Activated naive CD8-positive, alpha-beta T cell treated with anti-CD3 and anti-CD28 coated beads, Interleukin-2, amount 10 ng/mL, durations not matched to agents 7 days and 5 days (primary cell): ENCODE measurements at places on chromosomes 3 and 15. TPM values are rescaled to one million over a fixed set of nuclear protein-coding genes. Genes with fewer than 3 reads are reported as not detected.

Gene GOLGA8J
- total RNA-seq, result 0.31 TPM

Gene PIERCE2
- not detected for total RNA-seq

Gene FAM174B
- total RNA-seq, result 1.9 TPM

DNA sequence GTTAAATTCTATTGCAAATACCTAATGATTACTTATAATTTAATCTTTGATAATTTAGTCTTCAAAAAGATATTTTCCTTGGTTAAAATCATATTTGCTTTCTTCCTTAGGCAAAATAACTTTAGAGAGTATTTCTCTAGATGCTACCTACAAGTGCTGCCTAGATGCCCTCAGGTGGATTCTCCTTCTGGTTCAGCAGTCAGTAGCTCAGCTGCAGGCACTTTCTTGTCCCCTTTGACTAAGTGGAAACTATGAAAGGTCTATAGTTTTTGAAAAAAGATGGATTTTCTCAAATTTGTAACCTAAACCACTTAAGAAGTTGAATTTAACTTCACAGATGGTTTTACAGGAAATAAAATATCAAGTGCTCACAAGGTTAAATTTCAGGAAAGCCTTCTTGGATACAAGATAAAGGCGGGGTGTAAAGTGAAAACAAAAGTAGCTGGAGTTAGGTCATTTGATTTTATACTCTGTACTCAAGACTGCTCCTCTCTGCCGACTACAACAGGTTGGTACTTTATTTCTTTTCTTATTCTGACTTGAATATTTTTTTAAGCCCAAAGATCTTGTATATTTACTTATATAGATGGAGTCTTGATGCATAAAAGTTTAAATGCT lies at the start of gene ACKR4:
TSS of gene ACKR4 (plus strand) at position 455 of the 618 bp plus-strand sequence. CDS start 3,128 bp downstream, outside the sequence.
- H3K36me3 ChIP-seq, result peaks cover 22% of the 10 kb centered on the region
- no peak for DNase-seq
- H3K4me1 ChIP-seq, result peaks cover 6% of the 10 kb centered on the region

DNA sequence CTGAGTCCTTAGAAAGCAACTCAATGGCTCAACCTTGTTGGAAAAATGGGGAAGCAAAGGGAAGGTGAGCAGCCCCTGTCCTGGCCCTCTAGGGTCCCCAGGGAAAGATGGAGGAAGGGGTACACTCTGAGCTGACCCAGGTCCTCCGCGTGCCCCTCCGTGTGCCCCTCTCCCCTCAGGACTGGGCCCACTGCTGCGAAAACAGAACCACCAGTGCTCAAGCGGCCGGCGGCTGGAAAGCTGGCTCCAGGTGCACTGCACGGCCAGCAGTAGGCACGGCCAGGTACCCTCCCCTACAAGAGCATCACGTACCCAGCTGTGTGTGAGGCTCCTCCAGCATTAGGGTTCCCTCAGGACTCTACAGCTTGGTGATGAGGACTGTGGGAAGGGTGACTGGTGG lies 26.3 kb downstream of the RAB43 start:
- peaks cover 32% of the 10 kb centered on the region for H3K36me3 ChIP-seq
- H3K4me1 ChIP-seq, result peaks cover 23% of the 10 kb centered on the region
- no peaks in the 10 kb centered on the region for H3K27me3 ChIP-seq
- no peak for DNase-seq

GRCh38 chr3:52327486-52328290 lies 11.6 kb downstream of the DNAH1 start:
- H3K27ac ChIP-seq, result no peak overlapping the region
- H3K36me3 ChIP-seq, result no peaks in the 10 kb centered on the region
- no peaks in the 10 kb centered on the region for H3K27me3 ChIP-seq
- H3K4me1 ChIP-seq, result no peaks in the 10 kb centered on the region
- H3K4me3 ChIP-seq, result no peak overlapping the region

- peak; percentile 89 for DNase-seq
- H3K4me3 ChIP-seq, result peak within 1 kb of the TSS; percentile 98
- H3K4me1 ChIP-seq, result peaks cover 14% of the 10 kb centered on the region
- H3K27ac ChIP-seq, result peak within 1 kb of the TSS; percentile 97
- no peaks in the 10 kb centered on the region for H3K27me3 ChIP-seq
- H3K36me3 ChIP-seq, result peaks cover 7% of the 10 kb centered on the region
These were observed at the start of gene ALG3 for GRCh38 chr3:184248454-184249411. TSS of gene ALG3 (minus strand) at chr3:184248962. CDS start at chr3:184248940, 22 bp downstream.

DNA sequence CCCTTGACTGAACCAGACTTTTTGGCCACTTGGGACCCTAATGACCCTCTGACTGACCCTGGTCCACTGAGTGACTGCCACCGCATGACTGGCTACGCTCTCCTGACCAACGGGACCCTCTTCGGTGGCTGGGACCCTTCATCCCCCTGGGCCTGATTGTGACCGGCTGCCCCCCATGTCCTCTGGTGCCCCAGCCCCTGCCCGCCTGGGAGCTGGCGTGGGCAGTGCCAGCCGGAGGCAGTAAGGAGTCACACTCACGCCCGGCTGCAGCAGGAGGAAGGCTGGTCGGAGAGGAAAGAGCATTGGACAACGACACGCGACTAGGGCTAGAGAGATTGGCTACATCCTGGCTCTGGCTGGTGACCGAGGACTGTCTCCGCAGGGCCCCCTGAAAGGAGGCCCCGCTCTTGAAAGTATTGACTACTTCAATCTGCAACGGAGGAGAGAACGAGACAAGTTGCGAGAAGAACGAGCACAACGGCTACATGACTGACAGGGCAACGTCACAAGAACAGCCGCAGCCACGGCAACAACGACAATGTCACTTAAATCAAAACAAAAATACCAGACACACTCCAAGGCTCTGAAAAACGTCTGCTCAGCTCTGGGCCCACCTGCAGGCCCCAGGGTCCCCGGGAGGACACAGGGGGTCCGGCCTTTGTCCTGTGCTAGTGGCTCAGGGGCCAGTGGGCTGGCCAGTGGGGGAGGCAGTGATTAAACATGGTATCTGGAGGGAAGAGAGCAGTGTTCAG lies 15.1 kb upstream of the SEC13 start:
- H3K4me1 ChIP-seq, result peaks cover 42% of the 10 kb centered on the region
- peaks cover 3% of the 10 kb centered on the region for H3K27me3 ChIP-seq
- no peak for DNase-seq
- no peak overlapping the region for H3K27ac ChIP-seq
- no peak overlapping the region for H3K4me3 ChIP-seq

Gene WDR5B
- total RNA-seq, result 7.6 TPM

- no peak overlapping the region for H3K27ac ChIP-seq
- DNase-seq, result no peak
- H3K4me1 ChIP-seq, result no peaks in the 10 kb centered on the region
- no peak overlapping the region for H3K4me3 ChIP-seq
- no peaks in the 10 kb centered on the region for H3K27me3 ChIP-seq
These were observed 205.0 kb downstream of the LSAMP start for GRCh38 chr3:116240261-116240660.

DNA sequence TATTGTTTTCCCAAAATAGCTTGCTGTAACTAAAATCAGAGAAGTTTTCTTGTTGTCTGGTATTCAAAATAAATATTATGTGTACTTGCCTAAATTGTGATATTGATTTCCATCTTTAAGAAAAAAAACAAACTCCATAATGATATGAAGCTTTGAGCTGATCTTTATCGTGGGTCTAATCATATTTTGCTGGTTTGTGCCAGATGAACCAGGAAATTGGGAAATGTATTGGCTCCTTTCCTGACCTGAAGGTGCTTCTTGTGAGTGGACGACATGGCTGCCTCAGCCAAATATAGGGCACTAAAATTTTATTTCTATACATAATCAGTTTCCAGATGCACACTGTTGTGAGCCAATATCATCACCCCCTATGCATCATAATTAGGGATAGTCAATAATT lies 113.3 kb downstream of the DIPK2A start:
- H3K27ac ChIP-seq, result no peak overlapping the region
- peaks cover 10% of the 10 kb centered on the region for H3K27me3 ChIP-seq
- no peak for DNase-seq
- no peaks in the 10 kb centered on the region for H3K4me1 ChIP-seq
- no peak overlapping the region for H3K4me3 ChIP-seq

DNA sequence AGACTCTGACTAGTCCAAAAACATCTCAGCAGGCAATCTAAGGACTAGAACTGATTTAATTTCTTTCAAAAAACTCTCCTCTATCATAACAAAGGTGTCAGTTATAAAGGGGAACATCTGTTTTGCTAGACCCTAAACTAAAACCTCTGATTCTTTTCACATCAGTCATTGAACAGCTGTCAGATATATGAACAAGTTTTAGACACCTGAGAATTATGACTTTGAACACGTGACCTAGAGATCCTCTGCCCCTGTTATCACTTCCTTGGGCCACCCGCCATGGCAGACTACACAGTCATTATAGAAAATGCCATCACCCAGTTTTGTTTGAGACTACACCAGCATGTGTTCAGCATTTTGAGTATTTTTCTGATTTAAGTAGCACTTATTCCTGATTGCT lies 282.3 kb upstream of the TBL1XR1 start:
- no peaks in the 10 kb centered on the region for H3K4me1 ChIP-seq
- DNase-seq, result no peak
- no peak overlapping the region for H3K4me3 ChIP-seq
- no peaks in the 10 kb centered on the region for H3K27me3 ChIP-seq

DNA sequence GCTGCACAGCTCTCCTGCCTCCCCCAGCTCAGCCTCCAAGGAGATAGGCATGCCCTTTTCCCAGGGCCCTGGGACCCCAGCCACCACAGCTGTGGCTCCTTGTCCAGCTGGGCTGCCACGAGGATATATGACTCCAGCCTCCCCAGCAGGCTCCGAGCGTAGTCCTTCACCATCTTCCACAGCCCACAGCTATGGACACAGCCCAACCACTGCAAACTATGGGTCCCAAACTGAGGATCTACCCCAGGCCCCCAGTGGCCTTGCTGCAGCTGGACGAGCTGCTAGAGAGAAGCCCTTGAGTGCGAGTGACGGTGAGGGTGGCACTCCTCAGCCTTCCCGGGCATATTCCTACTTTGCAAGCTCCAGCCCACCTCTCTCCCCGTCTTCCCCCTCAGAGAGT lies 20.5 kb upstream of the APEH start:
- H3K27me3 ChIP-seq, result peaks cover 5% of the 10 kb centered on the region
- DNase-seq, result no peak
- no peaks in the 10 kb centered on the region for H3K36me3 ChIP-seq
- H3K4me1 ChIP-seq, result peaks cover 2% of the 10 kb centered on the region

Gene SPTSSB
- total RNA-seq, result not detected

DNA sequence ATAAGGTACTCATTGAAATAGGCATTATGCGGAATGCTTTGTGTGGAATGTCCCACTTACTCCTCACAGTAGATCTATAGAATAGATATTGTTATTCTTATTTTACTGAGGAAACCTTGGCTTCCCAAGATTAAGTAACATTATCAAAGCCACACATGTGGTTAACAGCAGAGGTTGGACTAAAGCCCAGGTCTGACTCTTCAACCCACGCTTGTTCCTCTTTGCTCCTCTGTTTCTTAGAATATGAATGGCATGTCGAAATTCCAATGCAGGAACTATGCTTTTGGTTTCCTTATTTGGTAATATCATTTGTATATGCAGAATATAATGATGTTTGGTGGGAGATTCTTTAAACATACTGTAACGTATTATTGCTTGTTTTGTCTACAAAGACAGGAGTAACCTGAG lies 818.8 kb upstream of the LMCD1 start:
- no peak for DNase-seq
- no peaks in the 10 kb centered on the region for H3K36me3 ChIP-seq
- no peak overlapping the region for H3K4me3 ChIP-seq
- no peaks in the 10 kb centered on the region for H3K27me3 ChIP-seq

GRCh38 chr3:24475925-24476324 lies 18.7 kb downstream of the THRB start:
- no peak overlapping the region for H3K4me3 ChIP-seq
- no peaks in the 10 kb centered on the region for H3K4me1 ChIP-seq
- H3K27ac ChIP-seq, result no peak overlapping the region

DNA sequence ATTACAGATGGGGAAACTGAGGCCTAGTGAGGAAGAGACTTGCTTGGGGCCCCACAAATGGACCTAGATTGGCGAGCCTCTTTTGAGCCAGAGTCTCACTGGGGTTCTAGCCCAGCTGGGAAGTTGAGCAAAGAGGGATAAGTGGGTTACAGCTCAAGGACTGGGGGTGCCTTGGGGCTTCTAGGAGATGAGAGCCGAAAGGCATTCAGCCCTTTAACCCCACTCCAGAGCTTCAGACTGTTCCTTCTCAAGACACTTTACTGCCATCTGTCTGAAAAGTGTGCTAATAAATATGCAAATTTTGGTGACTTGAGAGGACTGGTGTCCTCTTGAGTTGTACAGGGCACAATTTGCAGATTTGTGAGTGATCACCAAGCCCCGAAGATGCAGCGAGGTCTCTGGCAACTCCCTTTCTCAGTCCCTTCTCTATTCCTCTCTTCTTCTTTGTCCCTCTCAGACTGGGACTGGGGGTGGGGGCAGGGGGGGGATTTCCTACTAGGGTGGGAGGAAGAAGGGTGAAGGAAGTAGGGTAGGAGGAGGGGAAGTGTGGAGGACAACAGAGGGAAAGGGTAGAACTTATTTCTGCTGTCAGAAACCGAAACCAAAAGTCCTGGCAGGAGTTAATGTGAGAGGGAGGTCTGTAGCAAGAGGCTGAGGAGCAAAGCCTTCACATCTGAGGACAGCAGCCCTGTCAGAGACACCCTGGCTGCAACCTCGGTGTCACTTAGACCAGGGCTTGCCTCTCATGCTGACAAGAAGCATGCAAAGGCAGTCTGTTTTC lies 16.2 kb upstream of the ANKDD1A start:
- H3K36me3 ChIP-seq, result peaks cover 12% of the 10 kb centered on the region
- peak overlapping the region; percentile 95 for H3K27ac ChIP-seq
- H3K27me3 ChIP-seq, result no peaks in the 10 kb centered on the region
- H3K4me3 ChIP-seq, result peak overlapping the region; percentile 84
- H3K4me1 ChIP-seq, result peaks cover 53% of the 10 kb centered on the region

- no peaks in the 10 kb centered on the region for H3K36me3 ChIP-seq
- no peaks in the 10 kb centered on the region for H3K4me1 ChIP-seq
- DNase-seq, result no peak
- H3K27ac ChIP-seq, result no peak overlapping the region
These were observed 265.0 kb downstream of the EPHA3 start for GRCh38 chr3:89372456-89372855.

DNA sequence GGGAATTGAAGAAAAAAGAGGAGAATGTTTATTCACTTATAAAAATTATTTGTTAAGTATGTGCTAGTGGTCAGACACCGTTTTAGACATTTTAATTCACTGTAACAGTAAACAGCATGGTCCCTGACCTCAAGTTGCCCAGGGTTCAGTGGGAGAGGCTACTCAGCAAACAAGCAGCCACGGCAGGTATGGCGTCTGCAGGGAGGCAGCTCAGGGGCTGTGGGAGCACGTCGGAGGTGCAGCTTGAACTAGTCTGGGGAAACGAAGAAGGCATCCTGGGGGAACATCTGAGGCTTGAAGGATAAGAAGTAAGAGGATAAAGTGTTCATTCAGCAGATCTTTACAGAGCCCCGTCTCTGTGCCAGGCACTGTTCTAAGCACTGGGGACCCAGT lies 66.0 kb downstream of the CRTC3 start:
- peaks cover 46% of the 10 kb centered on the region for H3K36me3 ChIP-seq
- no peaks in the 10 kb centered on the region for H3K27me3 ChIP-seq
- peak overlapping the region; percentile 8 for H3K4me3 ChIP-seq
- DNase-seq, result no peak
